ENCODE measurements at places on chromosomes 12 and 14.

GRCh38 chr14:67240168-67240932, 885 bp upstream of the PALS1 start:
- peak; percentile 38 for DNase-seq

DNA sequence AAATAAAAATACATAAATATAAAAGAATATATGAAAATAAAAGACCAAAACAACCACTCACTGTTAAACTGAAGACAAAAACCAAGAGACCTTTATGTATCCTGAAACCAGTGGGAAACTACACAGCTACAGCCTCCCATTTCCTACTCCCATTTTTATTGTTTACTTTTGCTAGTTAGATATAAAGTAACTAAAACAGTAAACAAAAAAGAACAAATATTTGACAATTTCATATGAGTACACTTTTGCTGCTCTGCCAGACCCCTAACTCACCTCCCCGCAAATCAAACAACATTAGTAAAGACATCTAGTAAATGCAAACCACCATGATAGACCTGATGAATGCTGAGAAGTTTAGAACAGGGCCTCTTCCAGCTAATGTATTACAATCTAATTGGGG, 97.1 kb downstream of the BCL2L14 start:
- no peak for DNase-seq

- DNase-seq, result no peak
Observed at GRCh38 chr12:68867606-68868005, 59.6 kb downstream of the MDM2 start.

- DNase-seq, result no peak
Observed at GRCh38 chr14:22448905-22449599, 140.0 kb downstream of the DAD1 start.

DNA sequence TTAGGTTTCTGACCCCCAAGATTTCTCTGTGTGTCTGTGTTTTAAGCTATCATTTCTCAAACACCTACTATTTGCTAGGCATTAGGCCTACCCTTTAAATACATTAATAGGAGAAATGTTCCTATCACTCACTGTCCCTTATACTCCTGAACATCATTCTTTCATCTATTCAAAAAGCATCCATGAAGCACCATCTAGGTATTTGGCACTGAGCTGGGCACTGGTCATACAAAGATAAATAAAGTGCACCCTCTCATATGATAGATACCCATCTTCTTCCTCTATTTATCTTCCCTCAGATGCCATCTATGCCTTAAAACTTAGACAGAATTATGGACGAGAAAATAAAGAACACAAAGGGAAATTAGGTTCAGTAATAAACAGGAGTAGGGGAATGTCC, 20.4 kb downstream of the SIX1 start:
- no peak for DNase-seq

GRCh38 chr14:76924371-76925096, 98.3 kb downstream of the LRRC74A start:
- DNase-seq, result no peak

DNA sequence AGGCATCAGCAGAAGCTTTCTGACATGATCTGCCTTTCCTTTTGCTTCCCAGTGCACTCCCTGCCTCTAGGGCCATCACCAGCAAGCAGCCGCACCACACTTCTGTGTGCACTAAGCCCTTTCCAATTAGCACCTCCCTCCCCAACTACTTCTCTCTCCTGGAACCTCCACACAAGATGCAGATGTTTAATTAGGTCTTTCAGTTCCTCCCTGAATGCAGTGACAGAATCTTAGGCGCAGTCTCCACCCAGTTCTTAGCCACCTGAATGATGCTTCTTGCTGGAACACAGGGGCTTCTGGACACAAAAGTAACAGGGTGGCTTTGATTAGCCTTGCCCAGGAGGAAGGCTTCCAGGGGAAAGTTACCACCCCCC, 32.9 kb downstream of the NIN start:
- no peak for DNase-seq

- no peak for DNase-seq
Observed at GRCh38 chr12:106418970-106419369, 61.4 kb downstream of the POLR3B start.

DNA sequence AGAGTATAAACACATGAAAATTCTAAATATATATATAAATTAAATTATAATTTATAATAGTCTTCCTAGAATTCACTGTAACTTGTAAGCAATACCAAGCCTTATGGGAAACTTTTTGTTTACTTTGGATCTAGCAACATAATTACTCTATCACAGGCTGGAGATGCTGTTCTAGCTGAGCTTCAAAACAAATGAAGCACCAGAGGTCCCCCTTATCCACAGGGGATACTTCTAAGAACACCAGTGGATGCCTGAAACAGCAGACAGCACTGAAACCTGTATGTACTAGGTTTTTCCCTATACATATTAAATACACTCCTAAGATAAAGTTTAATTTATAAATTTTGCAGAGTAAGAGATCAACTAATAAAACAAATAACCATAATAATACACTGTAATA, 96.6 kb downstream of the CDK17 start:
- DNase-seq, result no peak

- no peak for DNase-seq
Observed at GRCh38 chr14:52836063-52836462, 44.7 kb upstream of the GNPNAT1 start.

DNA sequence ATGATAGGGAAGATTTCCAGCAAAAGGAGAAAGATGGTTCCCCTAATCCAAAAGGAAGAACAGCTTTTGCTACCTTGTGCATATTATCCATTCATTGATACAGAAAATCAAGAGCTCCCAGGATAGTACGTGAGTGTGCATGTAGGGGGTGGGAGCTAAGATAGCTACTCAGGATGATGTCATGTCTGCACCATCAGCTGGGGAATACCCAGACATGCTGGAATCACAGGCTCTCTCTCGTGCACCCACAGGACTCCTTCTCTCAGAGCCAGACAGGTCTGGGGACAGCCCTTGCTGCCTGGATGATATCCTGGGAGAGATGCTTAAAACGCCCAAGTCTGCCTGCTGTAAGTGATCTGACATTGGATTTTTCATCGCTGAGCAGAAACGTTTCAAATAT, 38.9 kb downstream of the FOXN3 start:
- DNase-seq, result no peak

DNA sequence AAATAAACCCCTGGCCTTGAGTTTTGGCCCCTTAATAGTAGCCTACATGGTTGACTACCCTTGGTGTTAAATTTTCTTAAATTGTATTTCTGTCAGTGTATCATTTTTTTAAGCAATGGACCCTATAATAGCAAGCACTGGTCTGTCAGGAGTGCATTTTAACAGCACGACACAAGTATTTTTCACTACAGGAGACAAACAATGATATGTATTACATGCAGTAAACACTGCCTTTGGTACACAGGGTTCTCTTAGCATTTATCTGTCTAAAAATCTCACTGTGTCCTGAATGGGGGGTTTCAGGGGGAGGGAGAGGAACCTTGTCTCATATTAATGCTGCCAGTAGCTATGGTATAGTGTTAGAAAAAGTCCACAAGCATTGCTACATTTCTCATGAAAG, 18.4 kb downstream of the LMO3 start:
- no peak for DNase-seq
